Activated CD8-positive, alpha-beta T cell treated with anti-CD3 and anti-CD28 coated beads, Interleukin-2, amount 10 ng/mL, durations not matched to agents 7 days and 5 days (primary cell): ENCODE measurements at places on chromosomes 6 and 20. TPM values are rescaled to one million over a fixed set of nuclear protein-coding genes. Genes with fewer than 3 reads are reported as not detected.

Gene TGM2
- 0.34 TPM for total RNA-seq

Gene TCF21
- total RNA-seq = not detected

Gene C20orf141
- not detected for total RNA-seq

Gene PNLDC1
- total RNA-seq = 0.57 TPM

Gene LY6G6D
- not detected for total RNA-seq

GRCh38 chr20:8050157-8050837 lies 30.7 kb upstream of the TMX4 start:
- H3K4me3 ChIP-seq = no peak overlapping the region
- peaks cover 9% of the 10 kb centered on the region for H3K27me3 ChIP-seq
- no peaks in the 10 kb centered on the region for H3K36me3 ChIP-seq
- H3K4me1 ChIP-seq = peaks cover 5% of the 10 kb centered on the region
- H3K27ac ChIP-seq = no peak overlapping the region

DNA sequence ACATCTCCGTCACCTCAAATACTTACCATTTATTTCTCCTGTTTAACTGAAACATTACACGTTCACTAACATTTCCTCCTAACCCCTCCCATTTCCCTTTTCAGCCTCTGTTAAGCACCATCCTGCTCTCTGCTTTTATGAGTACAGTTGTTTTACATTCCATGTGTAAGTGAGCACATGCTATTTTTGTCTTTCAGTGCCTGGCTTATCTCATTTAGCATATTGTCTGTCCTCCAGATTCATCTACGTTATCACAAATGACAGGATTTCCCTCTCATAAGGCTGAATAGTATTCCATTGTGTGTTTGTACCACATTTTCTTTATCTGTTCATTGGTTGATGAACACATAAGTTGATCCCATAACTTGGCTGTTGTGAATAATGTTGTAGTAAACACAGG lies 22.7 kb downstream of the TAF11 start:
- H3K27ac ChIP-seq = no peak overlapping the region
- peaks cover 17% of the 10 kb centered on the region for H3K36me3 ChIP-seq
- no peak overlapping the region for H3K4me3 ChIP-seq
- no peaks in the 10 kb centered on the region for H3K4me1 ChIP-seq

DNA sequence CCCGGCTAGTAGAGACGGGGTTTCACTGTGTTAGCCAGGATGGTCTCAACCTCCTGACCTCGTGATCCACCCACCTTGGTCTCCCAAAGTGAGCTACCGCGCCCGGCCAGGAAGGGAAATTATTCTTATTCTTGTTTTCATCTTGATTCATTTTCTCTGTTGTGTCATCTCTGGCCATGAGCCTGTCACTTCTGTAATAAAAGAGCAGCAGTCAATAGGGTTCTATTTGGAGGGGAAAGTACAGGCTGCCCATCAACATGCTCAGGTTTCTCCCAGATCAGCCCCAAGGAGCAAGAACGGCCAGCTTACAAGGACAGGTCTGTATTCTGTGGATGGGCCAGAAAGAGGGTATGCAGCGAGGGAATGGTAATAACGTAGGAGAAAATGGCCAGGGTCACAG lies 345.0 kb downstream of the PREX1 start:
- H3K36me3 ChIP-seq = no peaks in the 10 kb centered on the region
- no peak overlapping the region for H3K27ac ChIP-seq
- H3K4me3 ChIP-seq = no peak overlapping the region
- H3K27me3 ChIP-seq = peaks cover 21% of the 10 kb centered on the region

DNA sequence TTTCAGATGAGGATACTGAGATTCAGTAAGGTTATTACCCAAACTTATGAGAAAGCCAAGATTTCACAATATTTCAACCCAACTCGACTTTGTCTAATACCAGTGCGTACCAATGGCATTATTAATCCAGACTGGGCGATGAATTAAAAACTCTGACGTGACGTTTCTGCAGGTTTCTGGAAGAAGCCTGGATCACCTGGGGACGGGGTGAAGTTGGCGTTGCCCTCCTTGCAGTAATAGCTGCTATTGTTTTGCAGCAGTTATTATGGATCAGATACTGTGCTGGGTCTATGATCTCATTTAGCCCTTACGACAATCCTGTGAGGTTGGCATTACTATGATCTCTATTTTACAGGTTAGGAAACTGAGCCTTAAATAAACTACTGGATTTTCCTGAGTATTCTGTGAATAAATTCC lies 569 bp upstream of the CDC5L start:
- H3K4me1 ChIP-seq = peaks cover 35% of the 10 kb centered on the region
- no peak for DNase-seq
- H3K27ac ChIP-seq = peak overlapping the region; percentile 99

- DNase-seq = no peak
- H3K27ac ChIP-seq = no peak overlapping the region
- H3K4me3 ChIP-seq = no peak overlapping the region
- no peaks in the 10 kb centered on the region for H3K4me1 ChIP-seq
These were observed 9.4 kb downstream of the SULF2 start for GRCh38 chr20:47775841-47776240.

- H3K27me3 ChIP-seq = no peaks in the 10 kb centered on the region
- DNase-seq = no peak
- no peaks in the 10 kb centered on the region for H3K36me3 ChIP-seq
- H3K27ac ChIP-seq = no peak overlapping the region
- no peaks in the 10 kb centered on the region for H3K4me1 ChIP-seq
These were observed 26.7 kb upstream of the PDE10A start for GRCh38 chr6:165689699-165690098.
